Smooth muscle cell of bladder (primary cell): ENCODE measurements at places on chromosomes 4 and X. TPM values are rescaled to one million over a fixed set of nuclear protein-coding genes. Genes with fewer than 3 reads are reported as not detected.

The DDX60 gene
- total RNA-seq, result 12.9 and 16.4 TPM in 2 replicates

The CENPVL1 gene
- not detected in 2 replicates for total RNA-seq

The HEPH gene
- total RNA-seq, result 3.1 and 15.1 TPM in 2 replicates

The ZNF185 gene
- 0.37 and 0.43 TPM in 2 replicates for total RNA-seq

The CXorf49B gene
- not detected in 2 replicates for total RNA-seq

The CT45A10 gene
- not detected in 2 replicates for total RNA-seq

The TXK gene
- not detected in 2 replicates for total RNA-seq

The PTCHD1 gene
- total RNA-seq, result not detected in 2 replicates

The MED28 gene
- 8.0 and 10.3 TPM in 2 replicates for total RNA-seq
